ENCODE measurements at places on chromosomes 3 and 15.

GRCh38 chr15:70358871-70359647 lies 261.3 kb upstream of the TLE3 start:
- no peak for DNase-seq

GRCh38 chr3:191005790-191006189 lies 143.3 kb upstream of the GMNC start:
- no peak for DNase-seq

- no peak for DNase-seq
Measured at GRCh38 chr3:153911116-153911515, 210.1 kb upstream of the ARHGEF26 start.

GRCh38 chr15:33226559-33227181 lies 32.2 kb upstream of the FMN1 start:
- peak; percentile 88 for DNase-seq

DNA sequence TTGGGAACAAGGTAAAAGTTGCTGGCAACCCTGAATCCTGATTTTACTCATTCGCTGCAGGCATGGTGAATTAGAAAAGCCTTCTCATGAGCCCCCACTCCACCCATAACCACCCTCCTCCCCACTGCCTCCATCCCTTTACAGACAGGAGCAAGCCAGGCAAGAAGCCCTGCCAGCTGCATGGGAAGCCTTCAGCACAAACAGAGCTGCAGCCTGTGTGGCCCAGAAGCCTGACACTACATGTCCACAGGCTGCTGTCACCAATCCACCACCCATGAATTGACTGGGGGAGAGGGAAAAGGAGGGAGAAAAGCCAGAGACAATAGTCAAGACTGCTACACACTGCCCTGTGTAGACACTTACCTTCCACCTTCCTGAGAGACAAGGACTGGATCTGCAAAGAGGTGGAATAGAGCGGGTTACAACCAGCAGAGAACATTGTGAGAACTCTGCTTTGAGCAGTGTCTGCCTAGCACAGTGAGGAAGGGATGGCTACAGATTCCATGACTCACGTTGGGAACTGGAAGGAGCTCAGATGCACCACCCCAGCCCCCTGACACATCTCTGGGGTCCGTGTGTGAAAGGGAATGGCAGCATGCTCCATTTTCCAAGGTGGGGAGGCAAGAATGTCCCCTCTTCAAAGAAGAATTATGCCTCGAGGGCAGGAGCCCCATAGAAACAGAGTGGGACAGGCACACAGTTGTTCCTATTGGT lies 33.9 kb downstream of the DZIP1L start:
- DNase-seq = no peak
